ENCODE measurements at places on chromosomes 13 and 19.

GRCh38 chr13:107642831-107643230, 572.5 kb downstream of the LIG4 start:
- no peak for DNase-seq

DNA sequence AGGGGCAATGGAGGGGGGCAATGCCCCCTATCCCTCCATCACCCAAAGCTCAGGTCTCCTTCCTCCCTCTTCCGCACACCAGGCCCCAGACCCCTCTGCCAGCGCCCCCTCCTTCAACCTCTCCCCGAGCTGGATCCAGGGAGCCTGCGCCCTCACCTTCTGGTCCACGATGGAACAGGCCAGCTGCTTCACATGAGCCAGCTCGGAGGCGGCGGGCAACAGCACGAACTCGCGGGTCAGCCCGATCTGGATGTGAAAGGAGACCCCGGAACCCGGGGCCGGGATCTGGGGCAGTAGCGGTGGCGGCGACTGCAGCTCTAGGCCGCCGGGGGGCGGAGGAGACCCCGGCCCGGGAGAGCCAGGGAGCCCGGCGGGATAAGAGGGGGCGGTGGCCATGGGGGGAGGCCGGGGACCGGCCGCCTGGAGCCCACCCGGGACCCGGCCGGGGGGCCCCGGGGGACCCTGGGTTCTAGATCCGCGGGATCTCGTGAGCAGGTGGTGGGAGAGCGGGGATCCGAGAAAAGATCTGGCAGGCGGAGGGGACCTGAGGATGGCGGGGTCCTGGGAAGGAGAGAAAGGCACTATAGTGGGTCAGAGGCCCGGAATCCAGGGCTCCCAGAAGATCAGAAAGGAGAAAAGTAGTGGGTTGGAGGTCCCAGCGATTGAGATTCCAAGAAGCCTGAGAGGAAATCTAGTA, 791 bp downstream of the PRKD2 start:
- DNase-seq: no peak

DNA sequence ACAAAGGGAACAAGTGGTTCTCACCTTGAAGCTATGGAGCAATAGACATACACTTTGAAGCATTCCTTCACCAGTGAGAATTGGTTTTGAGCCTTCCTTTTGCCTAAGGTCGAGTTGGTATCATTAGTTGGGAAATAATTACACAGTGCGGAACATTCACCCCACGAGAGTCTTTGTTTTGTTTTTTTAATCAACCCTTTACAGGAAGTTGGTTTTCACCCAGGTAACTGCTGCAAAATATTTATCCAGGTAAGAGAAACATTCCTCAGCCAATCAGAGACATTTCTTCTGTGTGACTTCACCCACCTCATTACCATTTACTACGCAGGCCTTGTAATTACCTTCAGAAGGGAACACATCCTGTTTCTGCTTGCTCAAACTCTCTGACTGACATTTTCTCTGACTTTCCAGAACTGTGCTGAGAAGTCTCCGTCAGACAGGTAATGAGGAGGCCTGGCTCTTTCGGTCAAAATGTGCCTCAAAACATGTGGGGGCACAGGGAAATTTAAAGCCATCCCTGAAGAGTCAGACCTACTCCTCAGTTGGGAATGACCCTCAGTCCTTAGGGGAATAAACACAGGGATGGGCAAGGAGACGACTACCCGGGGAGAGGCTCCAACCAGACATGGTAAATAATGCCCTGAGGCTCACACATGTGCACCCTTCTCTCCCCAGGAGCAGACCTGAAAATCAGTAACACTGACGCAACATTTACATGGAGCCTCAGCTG, 22.7 kb upstream of the SERP2 start:
- DNase-seq: no peak

DNA sequence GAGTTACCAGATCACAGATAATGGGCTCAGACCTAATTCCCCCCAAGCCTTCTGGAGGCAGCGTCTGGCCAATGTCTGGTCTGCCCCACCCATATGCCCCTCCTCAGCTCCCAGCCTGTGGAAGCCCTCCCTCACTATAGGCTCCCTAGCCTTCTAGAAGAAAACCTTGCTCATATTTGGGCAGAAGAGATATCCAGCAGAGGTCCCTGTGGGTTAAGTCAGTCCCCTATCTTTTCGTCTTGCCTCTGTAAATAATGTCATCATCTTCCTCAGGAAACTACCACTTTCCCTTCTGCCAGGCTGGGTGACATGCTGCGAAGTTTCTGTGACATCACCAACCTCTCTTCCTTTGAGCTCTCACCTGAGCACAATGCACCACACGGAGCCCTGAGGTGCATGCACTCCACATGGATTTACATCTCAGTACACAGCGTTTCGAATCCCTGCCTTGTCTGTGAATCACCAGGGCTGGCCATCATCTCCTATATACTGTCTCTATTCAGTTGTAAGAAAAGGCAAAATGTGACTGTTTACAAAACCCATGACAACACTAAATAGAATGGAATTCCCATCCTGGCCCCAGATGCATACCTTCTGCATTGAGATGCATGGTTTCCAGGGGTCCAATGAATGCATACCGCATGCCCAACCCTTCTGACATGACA, 112.8 kb downstream of the CRYL1 start:
- DNase-seq: no peak

GRCh38 chr13:46403851-46404732, 17.0 kb upstream of the RUBCNL start:
- DNase-seq: no peak

DNA sequence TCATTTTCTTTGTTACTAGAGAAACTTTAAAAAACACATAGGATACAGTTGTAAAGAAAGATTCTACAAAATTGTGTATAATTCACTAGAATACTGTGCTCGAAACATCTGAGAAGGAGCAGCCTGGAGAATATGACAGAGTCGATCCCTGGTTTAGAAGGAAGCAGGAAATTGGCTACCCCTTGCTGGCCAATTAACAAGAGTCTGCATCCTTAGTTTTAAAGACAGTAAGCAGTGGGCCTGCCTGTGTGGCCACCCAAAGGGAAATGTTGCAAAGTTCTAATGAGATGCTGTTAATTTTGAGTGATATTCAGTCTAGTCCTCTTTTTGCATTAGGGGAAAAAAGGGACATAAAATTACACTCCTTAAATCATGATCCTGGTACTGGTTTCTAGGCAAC, 988.6 kb downstream of the PCDH17 start:
- DNase-seq: no peak

- no peak for DNase-seq
Measured at GRCh38 chr19:2550431-2551171, 74.7 kb downstream of the GADD45B start.

DNA sequence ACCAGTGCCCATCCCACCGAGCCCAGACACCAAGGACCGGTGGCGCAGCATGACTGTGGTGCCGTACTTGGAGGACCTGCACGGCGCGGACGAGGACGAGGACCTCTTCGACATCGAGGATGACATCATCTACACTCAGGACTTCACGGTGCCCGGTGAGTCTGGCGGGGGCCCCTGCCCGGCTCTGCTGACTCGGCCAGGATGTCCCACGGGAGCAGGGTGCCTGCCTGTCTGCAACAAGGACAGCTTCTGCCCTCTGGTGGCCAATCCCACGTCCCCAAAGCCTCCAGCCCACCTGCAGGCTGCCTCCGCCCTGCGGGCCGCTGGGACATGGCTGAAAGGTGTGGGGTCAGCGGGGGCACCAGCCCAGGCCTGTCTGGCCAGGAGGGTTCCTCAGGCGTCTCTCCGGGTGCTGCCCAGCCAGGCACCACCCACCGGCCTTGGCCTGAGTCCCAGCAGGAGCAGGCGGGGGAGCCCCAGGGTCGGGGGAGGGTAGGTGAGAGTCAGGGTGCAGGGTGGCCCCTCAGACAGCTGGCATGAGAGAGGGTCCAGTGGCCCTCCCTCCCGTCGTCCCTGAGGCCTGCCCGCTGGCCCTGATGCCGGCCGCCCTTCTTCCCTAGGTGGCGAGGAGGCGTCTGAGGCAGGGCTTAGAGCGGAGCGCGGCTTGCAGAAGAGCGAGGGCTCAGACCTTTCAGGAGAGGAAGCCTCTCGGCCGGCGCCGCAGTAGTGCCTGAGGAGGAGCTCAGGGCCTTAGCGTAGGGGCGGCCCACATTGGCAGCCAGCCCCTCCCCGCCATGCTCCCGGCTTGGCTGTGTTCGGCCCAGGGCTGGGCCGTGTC, 14.6 kb downstream of the CBARP start:
- DNase-seq: peak; percentile 88

DNA sequence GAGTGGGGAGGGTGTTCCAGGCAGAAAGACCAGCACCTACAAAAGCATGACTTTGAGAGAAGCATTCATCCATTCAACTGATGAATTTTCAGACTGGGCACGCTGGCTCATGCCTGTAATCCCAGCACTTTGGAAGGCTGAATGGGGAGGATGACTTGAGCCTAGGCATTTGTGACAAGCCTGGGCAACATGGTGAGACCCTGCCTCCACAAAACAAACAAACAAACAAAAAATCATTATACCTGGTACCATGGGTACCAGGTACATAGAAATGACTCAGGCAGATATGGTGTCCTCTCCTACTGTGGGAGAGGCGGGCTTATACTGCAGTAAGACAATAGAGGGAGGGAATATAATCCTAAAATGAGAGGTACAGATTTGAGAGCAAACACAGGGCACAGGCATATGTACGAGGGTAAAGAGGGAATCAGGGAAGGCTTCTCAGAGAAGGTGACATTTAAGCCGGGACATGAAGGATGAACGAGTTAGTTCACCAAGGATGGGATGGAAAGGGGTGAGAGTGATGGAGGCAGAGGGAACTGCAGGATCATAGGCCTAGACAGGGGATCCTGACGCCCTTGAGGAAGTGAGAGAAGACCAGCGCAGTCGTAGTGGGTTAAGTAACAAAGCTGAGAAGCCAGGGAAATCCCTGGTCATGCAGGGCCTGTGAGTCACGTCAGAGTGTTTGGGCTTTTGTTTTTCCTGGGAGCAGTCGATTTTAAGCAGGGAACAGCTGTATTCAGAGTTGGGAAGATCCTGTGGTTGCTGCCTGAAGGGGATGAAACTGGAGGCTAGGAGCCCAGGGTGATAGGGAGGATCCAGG, 2.9 kb downstream of the CYP2S1 start:
- no peak for DNase-seq

DNA sequence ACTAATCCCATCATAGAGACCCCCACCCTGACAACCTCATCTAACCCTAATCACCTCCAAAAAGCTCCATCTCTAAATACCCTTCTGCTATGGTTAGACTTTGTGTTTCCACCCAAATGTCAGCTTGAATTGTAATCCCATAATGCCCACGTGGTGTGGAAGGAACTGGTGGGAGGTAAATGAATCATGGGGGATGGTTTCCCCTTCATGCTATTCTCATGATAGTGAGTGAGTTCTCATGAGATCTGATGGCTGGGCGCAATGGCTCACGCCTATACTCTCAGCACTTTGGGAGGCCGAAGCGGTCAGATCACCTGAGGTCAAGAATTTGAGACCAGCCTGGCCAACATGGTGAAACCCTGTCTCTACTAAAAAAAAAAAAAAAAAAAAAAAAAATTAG, 2.6 kb downstream of the VMAC start:
- DNase-seq: no peak

GRCh38 chr19:56098731-56099568, 22.1 kb downstream of the ZNF787 start:
- no peak for DNase-seq

GRCh38 chr13:44400736-44401135, 27.1 kb downstream of the SERP2 start:
- no peak for DNase-seq

DNA sequence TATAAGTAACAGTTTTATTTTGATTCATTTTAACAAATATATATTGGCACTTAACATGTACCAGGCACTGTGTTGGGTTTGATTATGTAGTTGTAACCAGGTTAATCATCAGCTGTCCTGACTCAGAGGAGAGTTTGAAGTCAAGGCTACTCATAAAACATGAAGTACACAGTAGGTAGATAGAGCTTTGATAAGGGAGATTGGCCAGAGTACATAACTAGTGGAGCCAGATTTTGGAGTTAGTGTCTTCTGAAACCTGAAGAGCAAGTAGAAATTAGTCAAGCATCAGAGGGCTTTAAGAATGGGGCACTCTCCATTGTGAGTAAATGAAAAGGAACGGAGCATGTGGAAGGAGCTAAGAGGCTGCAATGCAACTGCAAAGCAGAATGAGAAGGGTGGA, 333.9 kb downstream of the RFC3 start:
- DNase-seq: no peak

GRCh38 chr13:22735011-22735995, 445.5 kb upstream of the SGCG start:
- DNase-seq: no peak

GRCh38 chr19:39398297-39398864, 7.2 kb downstream of the MED29 start:
- DNase-seq: no peak

- DNase-seq: peak; percentile 41
Measured at GRCh38 chr19:58476498-58477015, 405 bp downstream of the ZNF446 start.

DNA sequence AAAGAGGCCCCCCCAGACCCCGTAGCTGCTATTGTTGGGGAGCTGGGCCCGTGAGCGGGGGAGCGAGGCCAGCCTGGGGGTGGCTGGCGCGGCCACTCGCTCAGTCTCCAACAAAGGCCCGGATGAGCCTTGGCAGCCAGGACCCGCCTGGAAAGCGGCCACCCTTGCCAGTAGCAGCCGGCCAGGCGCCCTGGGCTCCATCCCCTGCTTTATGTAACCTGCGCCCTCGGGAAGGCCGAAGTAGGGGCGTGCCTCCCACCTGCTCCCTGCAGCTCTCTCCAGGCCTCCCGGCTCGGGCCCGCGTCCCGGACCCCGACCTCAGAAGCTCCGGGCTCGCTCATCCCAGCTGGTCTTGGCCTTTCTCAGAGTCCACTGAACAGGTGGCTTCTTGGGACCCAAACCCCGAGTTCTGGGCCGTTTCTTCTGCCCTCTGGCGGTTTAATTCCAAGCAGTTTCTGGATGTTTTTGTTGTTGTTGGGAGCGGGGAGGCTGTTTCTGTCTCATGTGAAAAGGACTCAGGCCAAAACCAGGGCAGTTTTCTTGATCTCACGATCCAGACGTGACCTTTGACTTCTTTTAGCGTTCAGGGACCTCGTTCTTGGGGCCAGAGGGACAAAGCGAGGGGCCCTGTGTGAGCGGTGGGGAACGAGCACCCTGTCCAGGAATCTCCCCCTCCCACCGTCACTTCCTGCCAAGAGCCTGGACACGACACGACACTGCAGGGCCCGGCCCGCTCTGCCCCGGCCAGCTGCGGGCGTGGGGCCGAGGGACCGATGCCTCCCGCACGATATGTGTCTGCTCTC, 1.2 kb downstream of the CDC34 start:
- DNase-seq: no peak

DNA sequence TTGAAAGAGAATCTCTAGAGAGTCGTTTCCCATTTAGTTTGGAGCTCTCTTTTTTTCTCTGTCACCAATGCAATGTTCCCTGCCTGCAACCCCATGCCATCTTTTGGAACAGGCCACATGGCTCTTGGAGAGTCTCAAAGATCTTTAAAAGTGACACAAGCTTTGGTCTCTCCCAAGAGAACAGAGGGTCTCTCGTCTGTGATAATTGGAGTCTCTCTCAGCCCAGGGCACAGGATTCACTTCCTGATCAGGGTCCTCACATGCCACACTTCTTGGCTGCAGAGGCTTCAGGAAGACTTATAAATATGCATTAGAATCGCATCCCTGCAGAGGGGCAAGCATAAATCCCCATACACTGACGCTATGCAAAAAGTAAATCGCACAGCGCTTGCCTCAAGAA, 240.5 kb downstream of the IRS2 start:
- DNase-seq: no peak

Data from GM12891 (cell line).